ENCODE measurements at places on chromosomes 16 and 17.

- no peak for DNase-seq
These were observed 3.2 kb downstream of the B3GNT9 start for GRCh38 chr16:67147437-67148140.

DNA sequence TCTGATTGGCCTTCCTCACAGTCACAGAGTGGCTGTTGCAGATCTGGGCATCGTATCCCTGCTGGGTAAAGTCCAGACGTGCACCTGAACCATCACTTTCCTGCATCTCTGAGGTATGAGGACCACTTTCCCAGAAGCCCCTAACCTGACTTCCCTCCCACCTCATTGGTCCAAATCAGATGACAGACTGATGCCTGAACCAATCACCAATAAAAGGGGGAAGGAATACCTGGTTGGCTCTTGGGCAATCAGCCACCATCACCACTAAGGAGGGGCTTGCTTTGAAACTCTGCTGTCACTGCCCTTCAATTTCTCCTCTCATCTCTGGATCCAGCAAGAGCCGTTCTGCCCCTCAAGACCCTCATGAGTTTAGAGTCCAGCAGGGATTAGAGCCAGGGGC, 13.6 kb upstream of the WFDC1 start:
- peak; percentile 23 for DNase-seq

DNA sequence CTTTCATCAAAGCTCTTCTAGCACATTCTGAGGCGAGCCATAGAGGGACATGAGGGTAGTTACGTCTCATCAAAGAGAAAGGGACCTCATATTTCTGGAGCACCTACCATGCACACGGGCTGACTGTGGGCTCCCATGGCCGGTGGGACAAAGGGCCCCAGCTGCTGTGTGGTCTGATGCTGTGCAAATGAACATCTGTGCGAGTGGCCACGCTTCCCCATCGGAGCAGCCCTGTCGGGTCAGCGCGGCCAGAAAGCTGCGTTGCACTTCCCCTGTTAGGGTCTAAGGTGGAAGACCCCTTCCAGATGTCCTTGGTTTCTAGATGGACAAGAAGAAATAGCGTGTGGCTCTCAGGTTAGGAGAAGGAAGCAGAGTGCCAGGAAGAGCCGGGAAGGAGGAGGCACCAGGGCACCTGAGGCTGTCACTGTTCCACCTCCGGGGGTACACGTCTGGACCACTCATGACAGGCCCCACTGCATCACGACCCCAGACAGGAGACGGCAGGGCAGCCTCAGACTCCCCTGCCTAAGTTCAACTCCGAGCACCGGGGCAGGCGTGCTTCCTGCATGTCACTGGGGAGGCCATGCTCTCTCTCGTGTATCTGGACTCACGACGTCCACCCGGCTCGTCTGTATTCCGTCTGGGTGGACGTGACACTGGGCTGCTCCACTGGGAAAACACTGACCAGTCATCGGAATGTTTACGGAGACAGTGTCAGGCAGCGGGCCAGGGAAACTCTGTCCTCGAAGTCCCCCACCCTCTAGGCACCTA, 8.5 kb upstream of the BAIAP2 start:
- DNase-seq, result peak; percentile 47

GRCh38 chr16:11734653-11735043, 8.0 kb downstream of the TXNDC11 start:
- no peak for DNase-seq

GRCh38 chr16:27951489-27952120, 111.9 kb downstream of the GSG1L start:
- no peak for DNase-seq

GRCh38 chr16:50440991-50441390, 72.2 kb upstream of the BRD7 start:
- DNase-seq, result no peak

All from right cardiac atrium (tissue), 5 donors.